DMS53 (cell line): ENCODE measurements at places on chromosomes 6 and 20.
A peak's percentile ranks its signal among the peaks of the same experiment; 100 is the strongest.

DNA sequence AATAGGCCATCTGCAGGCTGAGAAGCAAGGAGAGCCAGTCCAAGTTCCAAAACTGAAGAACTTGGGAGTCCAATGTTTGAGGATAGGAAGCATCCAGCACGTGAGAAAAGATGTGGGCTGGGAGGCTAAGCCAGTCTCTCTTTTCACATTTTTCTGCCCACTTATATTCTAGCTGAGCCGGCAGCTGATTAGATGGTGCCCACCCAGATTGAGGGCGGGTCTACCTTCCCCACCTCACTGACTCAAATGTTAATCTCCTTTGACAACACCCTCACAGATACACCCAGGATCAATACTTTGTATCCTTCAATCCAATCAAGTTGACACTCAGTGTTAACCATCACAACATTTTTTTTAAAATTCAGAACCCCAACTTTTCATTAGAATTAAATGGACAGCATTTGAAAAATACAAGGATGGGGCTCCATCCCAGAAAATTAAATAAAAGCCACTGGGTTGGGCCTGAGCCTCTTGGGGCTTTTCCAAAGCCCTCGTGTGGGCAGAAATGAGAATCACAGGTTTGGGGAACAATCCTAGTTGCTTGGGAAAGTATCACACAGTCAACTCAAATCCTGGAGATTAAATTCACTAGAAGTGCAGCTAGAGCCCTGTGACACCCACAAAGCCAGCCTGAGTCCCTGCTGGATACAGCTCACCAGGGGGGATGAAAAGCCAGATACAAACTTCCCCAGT, 2.2 kb downstream of the CLDN20 start:
- DNase-seq, result no peak

DNA sequence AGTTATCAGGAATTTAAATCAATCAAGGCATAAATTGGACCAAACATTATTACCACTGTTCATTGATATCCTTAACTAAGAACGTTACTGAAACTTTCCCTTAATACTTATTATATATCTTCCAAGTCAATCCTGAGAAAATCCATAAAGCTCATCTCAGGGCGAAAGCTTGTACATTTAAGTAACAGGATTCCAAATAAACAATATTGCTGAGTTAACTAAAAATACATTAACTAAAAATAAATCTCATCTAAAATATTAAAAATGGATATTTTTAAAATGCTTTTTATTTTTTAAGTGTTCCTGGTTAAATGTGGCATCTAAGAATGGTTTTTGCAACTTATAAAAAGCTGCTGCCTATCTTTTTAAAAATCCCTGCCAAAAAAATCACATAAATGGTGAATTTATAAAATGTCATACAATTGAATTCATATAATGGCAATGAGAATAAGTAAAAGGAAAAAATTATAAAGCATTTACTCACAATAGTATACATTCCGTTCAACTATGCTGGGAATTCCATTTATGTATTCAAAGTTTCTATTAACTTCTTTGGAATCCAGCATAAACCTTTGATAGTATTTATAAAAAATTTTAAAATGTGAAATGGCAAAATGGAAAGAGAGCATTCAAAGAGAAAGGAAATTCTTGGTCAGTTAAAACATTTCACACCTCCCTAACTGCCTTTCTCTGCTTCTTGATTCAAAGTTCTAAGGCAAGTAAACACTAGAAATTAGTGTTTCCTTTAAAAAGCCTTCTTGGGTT, 20.8 kb upstream of the GMDS start:
- no peak for DNase-seq

GRCh38 chr6:109308018-109308492, 74.2 kb downstream of the CD164 start:
- peak; percentile 94 for DNase-seq

- no peak for DNase-seq
These were observed 22.7 kb upstream of the NUP153 start for GRCh38 chr6:17729223-17730077.

DNA sequence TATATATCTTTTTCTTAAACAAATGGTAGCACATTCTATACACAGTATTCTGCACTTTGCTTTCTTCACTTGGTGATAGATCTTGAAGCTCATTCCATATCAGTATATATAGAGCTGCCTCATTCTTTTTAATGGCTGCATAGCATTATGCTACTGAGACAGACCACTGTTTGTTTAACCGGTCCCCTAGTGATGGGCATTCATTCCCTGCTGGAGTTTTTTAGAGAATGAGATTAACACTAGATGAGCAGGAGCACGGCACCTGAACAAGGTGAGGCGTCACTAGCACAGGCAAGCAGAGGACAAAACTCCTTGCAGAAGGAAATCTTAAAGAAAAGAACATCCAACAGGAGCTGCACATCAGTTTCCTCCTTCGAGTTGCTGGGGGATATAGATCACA, 69.6 kb downstream of the GNAS-AS1 start:
- no peak for DNase-seq

- DNase-seq, result peak; percentile 85
These were observed 39.4 kb upstream of the ENPP4 start for GRCh38 chr6:46090115-46091079.

DNA sequence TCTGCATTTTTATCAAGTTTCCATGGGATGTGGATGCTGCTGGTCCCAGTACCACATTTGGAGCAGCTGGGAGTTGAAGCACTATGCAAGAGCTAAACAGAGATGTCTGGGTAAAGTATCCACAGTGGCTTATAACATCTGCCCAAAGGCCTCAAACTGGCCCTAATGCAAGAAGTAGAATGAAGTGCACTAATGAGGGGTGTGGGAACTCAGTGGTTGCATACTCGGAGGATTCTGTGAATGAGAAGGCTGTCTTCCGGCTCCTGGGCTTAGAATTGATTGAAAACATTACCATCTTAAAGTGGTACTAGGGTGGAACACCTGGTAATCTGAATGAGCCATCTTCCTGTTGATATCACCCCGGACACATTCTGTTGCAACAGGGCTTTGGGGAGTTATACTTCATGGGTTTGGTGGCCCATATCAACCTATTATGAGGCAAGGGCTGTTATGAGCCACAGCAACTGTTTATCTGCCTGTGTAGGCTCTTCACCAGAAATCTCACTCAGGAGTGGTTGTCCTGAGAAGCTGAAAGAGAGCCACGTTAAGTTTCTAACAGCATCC, 54.7 kb upstream of the SNRPB2 start:
- no peak for DNase-seq

DNA sequence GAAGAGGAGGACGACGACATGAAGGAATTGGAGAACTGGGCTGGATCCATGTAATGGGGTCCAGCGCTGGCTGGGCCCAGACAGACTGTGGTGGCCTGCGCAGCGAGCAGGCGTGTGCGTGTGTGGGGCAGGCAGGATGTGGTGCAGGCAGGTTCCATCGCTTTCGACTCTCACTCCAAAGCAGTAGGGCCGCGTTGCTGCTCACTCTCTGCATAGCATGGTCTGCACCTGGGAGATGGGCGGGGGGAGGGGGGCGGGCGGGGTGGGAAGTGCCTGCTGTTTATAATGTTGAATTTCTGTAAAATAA, 42.3 kb downstream of the CHMP4B start:
- no peak for DNase-seq

DNA sequence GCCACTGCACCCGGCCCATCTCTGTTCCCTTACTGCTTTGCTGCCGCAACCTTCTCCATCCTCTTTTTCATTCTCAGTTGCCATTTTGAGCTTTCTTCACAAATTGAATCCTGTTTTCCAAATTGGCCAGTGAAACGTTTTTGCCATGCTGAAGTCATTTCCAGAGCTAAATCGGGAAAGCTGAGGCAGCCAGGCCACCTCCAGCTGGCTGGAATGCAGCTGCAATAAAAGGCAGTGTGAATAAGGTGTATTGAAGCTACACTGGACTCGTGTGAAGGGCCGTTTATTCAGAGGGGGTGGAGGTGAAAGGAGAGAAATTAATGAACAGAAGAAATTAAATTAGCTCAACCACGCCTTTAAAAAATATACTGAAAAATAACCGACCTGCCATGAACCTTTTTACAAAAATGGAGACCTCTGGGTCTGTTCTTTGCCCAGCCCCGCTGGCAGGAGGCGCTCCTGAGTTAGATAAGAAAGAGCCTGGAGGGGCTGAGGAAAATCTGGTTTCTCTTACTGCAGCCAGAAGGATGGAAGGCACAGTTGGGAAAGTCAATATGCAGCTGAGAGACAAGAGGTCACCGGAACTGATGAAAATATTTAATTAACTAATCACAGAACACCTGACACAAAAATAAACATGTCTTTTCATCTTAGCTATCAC, 283.9 kb downstream of the FOXC1 start:
- DNase-seq, result no peak

GRCh38 chr6:147057705-147058342, 146.4 kb upstream of the STXBP5 start:
- no peak for DNase-seq

DNA sequence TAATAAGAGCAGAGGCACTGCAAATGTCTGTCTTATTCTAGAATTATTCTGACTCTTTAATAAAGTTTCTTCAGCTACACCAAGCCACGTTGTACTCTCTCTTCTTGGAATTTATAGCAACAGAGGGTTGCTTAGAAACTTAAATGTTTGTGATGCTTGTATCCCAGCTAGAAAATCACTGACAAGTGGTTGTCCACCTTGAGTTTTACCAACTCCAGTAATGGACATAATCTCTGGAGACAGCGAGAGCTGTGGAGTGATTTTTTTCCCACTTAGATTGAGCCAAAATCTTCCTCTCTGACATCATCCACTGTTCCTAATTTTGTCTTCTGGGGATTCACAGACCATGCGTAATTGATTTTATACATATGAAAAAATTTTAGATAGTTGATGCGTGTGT, 8.0 kb downstream of the ECT2L start:
- DNase-seq, result no peak

- DNase-seq, result peak; percentile 90
These were observed 3.3 kb upstream of the MOG start for GRCh38 chr6:29653452-29654038.

- peak; percentile 80 for DNase-seq
These were observed 78.0 kb downstream of the PTPN1 start for GRCh38 chr20:50588034-50588736.

DNA sequence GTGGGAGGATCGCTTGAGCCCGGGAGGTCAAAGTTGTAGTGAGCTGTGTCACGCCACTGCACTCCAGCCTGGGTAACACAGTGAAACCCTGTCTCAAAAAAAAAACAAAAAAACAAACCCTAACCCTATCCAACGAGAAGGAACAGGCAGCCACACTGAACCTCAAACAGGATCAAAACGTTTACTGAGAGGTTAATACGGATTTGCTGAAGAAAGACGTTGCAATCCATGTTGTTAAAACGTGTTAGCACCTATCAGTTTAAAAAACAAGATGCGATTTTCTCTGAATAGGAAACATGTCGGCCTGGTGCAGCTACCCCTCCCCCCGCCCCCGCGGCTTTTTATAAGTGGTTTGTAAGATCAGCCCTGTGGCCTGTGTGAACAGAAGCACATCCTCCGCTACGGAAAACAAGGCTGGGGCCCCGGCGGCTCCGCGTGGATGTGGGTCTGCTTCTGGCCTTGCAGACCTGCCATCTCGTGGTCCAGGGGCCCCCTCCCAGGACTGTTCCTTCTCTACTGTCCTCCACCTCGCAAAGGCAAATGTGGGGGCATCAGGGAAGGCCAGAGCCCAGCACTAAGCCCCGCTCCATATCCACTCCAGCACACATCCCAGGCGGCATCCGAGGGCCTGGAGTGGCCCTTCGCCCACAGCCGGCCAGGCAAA, 11.4 kb downstream of the SLC2A4RG start:
- DNase-seq, result peak; percentile 53

- DNase-seq, result no peak
These were observed 13.5 kb upstream of the MLIP start for GRCh38 chr6:54097753-54098152.

- peak; percentile 62 for DNase-seq
These were observed 7.5 kb downstream of the FAXC start for GRCh38 chr6:99341862-99342455.

DNA sequence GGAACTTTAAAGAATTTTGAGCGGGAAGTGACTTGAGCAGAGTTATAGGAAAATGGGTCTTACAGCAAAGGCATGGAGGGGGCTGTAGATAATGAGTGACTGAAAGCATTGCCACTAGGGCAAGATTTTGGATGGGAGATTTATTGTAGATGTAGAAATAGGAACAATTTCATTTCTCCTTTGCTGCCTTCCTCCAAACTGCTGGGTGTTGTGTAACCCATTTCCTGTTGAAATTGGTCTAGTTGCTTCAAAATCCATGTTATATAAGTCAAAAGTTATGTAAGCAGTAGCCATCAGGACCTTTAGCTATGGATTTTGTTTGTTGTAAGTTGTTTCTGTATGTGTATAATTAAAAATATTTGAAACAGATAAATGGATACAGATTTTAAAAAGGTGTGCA, 11.1 kb downstream of the YWHAB start:
- DNase-seq, result no peak

GRCh38 chr6:133590814-133591213, 298.1 kb upstream of the TCF21 start:
- DNase-seq, result peak; percentile 39

GRCh38 chr20:37687478-37687805, 6.4 kb upstream of the CTNNBL1 start:
- DNase-seq, result no peak

DNA sequence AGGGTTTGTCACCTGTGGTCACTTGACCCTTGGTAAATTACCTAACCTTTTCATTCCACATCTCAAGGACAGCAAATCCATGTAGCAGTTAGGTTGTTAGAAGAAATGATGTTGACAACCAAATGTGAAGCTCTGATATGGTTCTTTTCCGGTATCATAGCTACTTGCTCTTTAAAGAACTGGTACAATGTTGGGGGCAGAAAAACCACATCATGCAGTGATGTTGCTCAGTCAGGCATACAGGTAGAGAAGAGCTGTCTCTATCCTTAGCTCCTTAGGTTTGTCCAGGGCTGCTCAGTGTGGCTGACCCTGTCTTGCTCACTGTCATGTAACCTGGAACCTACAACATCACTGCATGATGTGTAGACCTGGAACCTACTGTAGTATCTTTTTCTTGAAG, 135.5 kb downstream of the LRRC1 start:
- no peak for DNase-seq

DNA sequence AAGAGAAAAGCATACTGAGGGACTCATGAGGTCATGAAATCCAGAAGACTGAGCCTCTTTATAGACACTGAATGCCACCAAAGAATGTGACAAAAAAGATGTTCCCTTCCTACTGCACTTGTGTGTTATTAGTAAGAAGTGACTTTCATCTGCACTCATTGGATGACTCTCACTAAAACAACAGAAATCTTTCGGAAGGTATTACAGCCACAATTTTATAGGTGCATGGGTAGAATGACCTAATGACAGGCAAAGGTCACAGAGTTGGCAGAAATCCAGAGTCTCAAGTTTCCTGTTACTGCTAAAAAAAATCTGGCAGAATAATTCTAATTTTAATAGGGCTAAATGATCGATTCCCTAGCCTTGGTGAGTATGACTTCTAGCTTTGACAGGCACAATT, 13.3 kb downstream of the PKHD1 start:
- peak; percentile 38 for DNase-seq

GRCh38 chr6:158220786-158221442, 52.8 kb downstream of the GTF2H5 start:
- peak; percentile 85 for DNase-seq

- DNase-seq, result no peak
These were observed 161.5 kb upstream of the ADGRB3 start for GRCh38 chr6:68473433-68474210.
